ENCODE measurements at places on chromosomes 7 and 10.

DNA sequence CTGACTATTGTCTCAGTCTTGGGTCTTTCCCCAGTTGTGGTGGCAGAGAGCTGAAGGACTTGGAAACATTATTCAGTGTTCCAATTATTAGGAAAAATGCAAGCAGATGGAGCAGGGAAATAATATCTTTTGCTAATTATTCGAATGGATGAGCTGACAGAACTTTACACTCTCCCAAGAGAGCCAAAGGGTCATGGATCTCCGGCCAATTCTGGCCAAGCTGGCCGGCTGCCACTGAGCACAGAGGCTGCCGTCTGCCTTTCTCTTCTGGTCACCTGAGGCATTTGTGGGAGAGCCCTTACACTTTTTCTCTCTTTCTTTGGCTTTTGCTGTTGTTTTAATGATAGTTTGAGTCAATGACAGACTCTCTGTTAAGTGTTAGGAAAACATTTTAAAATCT is 22.2 kb upstream of the CNTNAP2 start:
- DNase-seq: no peak

GRCh38 chr10:88107296-88108097 is 244.1 kb downstream of the PTEN start:
- DNase-seq: no peak

- DNase-seq: no peak
Observed at GRCh38 chr10:18980089-18980629, 68.4 kb upstream of the MALRD1 start.

DNA sequence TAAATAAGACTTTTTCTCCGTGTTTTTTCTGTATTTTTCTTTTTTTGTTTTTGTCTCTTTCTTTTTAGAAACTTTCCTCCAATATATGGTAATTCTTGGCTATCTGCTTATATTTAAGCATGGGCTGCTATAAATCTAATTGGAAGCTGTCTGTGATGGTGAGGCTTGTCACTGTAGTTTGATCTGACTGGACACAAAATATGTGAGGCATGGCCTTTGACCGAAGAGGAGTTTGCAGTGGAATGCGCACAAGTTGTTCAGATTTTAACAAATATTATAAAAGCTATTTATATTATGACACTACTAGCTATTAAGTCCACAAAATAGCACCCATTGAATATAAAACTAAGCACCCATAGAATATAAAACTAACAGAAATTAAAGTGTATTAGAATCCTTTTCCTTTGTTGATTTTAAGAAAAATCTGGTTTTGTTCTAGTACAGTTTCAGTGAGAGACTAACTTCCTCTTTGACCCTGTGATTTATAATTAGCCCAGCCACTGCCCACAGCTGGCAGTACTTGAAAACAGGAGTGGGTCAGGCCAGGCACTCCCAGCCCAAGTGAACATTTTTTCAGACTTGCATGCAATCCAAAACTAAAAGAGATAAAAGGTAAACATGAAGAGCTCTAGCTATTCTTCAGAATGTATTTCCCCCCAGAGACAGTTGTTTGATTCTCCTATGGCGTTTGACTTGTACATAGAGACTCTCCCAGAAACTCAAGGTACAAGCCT is 69.9 kb upstream of the FGL2 start:
- DNase-seq: no peak

DNA sequence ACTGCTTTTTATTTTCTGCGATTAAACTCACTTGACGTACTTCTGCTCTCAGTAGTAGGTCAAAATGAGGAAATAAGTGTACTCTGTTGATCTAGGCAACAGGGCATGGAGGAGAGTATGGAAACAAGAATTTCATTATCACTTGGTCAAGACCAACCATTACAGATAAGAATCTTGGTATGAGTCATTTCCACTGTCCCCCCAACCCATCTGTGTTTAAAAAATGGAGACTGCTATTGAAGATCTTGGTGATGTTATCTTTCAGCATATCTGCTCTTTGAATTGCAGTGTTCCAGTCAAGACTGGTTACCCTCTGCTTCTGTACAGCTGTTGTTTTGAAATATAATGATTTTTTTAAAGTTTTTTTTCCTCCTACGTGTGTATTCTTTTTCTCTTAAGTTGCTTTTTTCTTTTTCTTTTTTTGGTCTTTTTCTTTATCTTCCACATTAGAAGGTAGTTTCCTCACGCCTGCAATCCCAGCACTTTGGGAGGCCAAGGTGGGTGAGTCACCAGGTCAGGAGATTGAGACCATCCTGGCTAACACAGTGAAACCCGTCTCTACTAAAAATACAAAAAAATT is 11.7 kb downstream of the STAM start:
- no peak for DNase-seq

GRCh38 chr7:80372415-80372814 is 139.4 kb downstream of the GNAT3 start:
- no peak for DNase-seq

DNA sequence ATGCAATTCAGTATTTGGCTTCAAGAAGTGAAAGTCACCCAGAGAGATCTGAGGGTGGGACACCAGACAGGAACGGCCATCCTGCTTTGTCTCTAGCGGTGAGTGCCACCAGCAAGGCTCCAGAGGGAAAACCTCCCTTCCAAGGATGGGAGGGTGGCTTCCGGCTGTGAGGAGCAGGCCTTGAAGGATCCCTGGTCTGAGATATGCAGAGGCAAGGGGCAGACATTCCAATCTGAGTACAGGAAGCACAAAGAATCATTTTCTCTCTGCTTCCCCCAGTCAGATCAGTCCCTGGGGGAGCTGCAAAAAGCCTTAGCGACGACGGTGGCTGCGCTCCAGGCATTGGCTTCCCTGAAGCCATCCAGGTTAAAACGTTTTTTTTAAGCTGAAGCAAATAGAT is 167.4 kb downstream of the TEX36 start:
- DNase-seq: no peak

- DNase-seq: no peak
Observed at GRCh38 chr7:43823941-43824340, 45.4 kb downstream of the MRPS24 start.

DNA sequence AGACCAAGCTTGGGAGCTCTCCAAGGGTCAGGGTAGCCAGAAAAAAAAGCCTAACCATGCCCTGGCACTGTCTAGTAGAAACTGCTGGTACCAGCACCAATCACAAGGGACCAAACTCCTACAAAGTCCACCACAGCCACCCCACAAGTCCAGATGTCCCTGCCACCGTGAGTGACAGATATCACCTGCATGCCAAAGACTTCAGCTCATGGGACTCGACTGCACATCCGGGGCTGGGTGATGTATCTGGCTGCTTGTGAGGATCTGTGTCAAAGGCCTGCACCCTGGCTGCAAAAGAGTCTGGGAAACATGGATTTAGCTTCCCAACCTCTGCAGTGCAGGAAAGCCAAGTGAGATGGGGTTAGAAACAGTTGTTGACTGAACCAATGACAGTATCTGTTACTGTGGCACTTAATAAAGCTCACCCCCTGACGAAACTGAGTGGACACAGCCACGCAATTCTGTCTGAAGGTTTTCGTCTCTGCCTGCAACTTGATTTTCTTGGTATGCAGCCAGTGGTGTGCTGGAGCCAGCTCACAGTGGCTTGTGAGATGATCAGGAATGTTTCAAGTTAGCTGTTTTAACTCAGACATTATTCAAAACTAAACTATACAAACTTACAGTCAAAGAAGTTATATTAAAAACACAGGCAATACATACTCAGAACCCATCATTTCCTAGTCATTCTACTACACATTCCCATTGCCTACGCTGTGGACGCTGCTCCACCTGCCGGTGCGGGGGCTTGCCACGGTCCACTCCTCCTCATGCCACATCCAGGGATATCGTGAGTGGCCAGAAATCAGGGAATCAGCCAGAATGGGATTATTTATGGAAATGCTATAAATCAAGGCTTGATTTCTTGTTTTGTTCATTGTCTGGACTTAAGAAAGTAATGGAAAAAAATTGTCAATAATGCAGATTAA is 9.2 kb downstream of the ZNF488 start:
- no peak for DNase-seq

- DNase-seq: no peak
Observed at GRCh38 chr7:39353615-39354376, 212.4 kb upstream of the YAE1 start.

- no peak for DNase-seq
Observed at GRCh38 chr10:101875068-101875688, 31.6 kb upstream of the KCNIP2 start.

DNA sequence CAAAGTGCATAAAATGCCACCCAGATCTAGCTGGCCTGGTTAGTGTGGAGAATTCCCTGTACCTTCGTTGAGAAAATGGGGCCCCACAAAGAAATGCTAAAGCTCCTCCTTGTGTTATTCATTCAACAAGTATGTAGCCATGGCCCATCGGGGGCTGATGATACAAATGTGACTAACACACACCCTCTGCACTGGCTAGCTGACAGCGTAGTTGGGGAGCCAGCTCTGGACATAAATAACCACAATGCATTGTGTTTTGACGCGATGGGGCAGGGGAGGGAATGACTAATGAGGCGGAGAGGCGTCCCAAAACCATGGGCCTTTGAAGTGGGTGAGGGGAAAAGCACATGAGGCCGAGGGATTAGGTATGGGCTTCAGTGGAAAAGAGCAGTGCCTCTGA is 28.2 kb upstream of the ASL start:
- no peak for DNase-seq

GRCh38 chr10:131571865-131572264 is 260.3 kb upstream of the TCERG1L start:
- no peak for DNase-seq

GRCh38 chr7:711093-711921 is 15.2 kb upstream of the DNAAF5 start:
- DNase-seq: no peak

DNA sequence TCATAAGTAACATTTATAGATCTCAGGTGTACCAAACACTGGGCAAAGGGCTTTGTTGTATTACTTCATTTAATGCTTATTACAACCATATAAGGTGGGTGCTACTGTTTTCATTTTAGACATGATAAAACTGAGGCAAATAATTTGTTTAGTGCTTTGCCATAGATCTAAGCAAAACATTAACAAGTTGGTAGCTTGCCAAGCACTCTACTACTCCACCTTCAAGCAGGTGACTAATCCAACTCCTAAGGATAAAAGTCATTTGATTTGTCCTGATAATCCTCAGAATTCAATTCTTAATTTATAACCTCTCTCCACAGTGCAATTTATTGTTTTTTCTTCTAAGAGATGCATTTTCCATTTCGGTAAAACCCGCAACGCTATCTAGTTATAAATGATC is 646.4 kb downstream of the GRM8 start:
- DNase-seq: no peak

DNA sequence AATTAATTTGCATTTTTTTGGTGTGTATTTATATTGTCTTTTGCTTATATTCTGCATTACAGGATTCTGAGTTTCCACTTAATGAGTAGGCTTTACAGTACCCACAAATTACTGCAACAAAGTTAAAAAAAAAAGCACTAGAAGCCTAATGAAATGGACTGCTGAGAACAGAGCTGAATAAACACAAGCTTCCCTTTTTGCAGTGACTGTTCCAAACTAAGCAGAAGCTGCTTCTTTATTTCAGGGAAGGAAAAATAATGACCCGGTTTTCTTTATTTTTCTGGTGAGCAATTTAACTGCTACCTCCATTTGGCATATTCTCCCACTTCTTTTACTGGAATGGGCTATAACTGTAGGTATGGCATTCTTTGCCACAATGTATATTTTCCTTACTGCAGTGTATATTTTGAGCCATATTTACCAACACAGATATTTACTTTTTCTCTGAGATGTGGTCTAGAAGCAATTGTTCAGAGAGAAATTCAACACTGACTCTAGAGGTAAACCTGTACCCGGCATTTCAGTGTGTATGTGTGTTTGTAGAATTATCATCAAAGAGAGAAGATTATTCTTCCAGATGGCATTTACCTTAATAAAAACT is 56.9 kb downstream of the HDAC9 start:
- no peak for DNase-seq
